ENCODE measurements at places on chromosomes 2 and 18.

DNA sequence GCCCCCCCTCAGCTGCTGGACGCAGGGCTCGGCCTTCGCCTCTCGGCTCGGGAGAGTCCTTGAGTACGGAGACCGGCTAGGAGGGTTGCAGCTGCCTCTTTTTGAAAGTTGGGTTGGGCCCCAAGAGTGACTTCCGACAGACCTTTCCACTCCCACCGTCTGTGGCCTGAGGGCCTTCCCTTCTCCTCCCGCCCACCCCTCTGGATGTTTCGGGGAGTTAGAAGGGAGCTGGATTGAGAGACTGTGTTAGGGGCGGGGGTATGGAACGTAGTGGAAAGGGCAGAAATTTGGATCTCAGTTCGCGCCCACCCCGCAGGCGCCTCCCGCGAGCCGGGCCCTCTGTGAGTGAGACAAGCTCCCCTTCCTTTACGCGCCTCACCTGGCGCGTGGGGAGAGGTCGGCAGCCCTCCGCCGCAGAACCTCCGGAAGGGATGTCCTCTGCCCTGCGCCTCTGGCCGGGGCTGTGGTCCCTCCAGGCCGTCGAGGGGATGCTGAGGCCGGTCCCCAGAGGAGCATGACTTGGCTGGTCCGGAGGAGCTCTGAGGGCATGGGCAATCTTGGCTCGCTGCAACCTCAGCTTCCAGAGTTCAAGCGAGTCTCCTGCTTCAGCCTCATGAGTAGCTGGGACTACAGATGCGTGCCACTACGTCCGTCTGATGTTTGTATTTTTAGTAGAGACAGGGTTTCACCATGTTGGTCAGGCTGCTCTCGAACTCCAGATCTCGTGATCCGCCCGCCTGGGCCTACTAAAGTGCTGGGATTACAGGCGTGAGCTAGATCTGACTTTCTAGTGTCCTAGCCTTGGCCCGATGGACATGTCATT, 15.9 kb downstream of the C2orf74 start:
- DNase-seq: no peak

- DNase-seq: no peak
Observed at GRCh38 chr2:28155086-28155485, 237.6 kb upstream of the FOSL2 start.

DNA sequence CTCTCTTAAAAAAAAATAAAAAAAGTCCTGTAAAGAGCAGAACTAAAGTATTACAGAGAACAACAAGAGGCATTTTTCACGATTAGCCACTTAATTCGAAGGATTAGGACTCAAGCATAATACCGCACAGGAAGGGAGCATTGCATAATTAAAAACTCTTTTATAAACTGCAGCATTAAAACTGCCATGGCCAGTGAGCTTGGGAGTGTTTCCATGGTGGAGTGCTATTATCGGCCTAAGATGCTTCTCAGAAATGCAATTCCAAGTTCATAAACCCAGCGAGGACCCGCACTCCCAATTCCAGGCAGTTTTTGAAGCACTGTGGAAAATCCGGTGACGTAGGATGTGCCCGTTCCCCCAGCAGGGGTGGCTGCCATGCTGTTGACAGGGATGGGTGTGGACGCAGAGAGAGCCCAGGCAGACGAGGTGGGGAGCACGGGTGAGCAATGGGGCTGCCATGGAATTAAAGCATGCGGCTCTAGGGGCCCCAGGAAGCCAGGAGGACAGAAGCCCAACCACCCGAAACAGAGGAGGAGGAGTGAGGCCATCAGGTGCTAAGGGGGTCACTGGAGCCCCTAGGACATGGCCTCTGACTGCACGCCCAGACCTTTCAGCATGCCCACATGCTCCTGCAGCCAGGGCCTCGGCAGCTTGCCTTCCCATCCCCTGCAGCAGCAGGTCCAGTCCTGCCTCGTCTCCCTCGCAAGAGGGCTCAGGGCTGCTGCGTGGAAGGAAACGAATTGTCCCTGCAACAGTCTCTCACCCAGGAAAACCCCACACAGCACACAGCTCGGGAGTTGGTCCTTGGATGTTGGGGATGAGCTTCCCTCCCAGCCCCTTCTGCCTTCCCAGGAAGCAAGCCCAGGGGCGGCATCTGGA, 233.4 kb downstream of the NDUFA10 start:
- no peak for DNase-seq

- no peak for DNase-seq
Observed at GRCh38 chr2:100852447-100852846, 32.5 kb downstream of the NPAS2 start.

DNA sequence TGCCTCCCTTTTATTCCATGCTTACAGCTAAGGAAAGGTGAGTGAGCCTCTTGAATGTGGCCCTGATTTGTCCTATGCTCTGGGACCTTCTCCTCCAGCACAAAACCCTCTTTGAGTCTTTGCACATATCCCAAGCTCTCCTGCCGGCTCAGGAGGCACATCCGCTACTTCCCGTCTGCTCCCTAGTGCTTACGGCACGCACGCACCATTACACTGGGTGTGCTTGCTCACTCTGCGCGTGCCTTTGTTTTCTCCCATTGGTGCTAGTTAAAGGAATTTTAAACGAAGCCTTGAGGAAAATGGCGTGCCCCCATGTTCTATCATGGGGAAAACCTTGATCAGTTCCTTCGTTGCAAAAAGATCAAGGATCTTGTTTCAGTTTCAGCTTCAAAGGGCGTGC, 7.9 kb upstream of the DGKD start:
- DNase-seq: no peak

- DNase-seq: no peak
Observed at GRCh38 chr2:191217580-191217979, 27.6 kb upstream of the MYO1B start.

- DNase-seq: no peak
Observed at GRCh38 chr18:14974576-14974975, 226.6 kb downstream of the ANKRD30B start.

DNA sequence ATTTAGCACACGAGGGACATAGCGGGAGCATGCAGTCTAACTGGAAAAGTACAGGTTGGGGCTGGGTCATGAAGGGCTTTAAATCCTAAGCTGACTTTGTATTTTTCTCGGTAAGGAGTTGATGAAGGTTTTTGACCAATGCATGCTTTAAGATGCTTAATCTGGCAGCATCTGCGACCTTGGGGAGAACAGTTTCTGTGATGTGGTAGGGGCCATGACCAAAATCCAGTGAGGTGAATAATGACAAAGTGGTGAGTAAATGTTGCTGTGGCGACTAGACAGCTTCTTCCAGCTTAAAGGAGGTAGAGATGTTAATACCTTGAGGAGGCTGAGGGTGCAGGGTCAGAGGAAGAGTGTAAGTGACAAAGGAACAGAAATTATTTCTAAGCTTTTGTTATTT, 174.6 kb upstream of the ALPP start:
- no peak for DNase-seq

DNA sequence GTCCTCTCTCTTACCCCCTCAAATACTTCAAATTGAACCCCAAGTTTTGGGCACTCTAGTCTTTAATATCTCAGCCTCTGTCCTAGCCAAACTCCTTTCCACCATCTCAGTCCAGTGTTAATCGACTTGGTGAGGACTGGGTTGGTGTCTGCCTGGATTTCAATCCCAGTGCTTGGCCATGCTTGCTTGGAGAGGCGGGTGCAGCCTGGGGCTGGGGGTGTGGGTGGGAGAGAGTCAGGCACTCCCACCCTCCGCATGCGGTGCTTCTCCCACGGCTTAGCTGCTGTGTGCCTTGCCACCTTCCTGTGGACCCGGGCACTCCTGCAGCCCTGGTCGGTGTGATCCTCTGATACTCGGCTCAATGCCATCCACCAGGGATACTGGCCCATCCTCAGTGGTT, 220.8 kb upstream of the HDAC4 start:
- DNase-seq: no peak

DNA sequence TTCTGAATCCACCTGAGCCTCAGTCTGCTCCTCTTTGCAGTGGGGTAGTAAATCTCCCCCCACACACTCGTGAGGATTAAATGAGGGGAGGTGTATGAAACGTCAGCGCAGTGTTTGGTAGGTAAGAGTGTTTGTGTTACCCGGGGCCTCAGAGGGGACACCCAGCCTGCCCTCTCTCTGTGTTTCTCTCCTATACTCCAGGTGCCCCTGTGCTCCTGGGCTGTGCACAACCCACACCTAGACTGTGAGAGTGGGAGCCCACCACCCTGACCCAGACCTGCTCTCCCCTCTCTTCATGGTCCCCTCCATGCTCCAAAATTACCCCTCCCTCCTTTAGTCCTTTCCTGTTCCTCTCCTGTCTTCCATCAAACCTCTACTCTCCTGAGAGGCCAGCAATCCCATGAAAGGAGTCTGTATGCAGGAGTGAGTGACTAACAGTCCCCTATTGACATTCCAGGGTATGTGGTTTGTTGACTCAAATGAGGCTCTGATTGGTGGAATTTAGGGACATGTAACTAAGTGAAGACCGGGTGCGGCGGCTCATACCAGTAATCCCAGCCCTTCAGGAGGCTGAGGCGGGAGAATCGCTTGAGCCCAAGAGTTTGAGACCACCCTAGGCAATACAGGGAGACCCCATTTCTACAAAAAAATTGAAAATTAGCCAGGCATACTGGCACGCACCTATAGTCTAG, 10.4 kb downstream of the CIB4 start:
- DNase-seq: no peak

- DNase-seq: no peak
Observed at GRCh38 chr18:34033968-34034367, 190.7 kb downstream of the NOL4 start.

GRCh38 chr2:2098458-2099167, 232.5 kb downstream of the MYT1L start:
- DNase-seq: no peak

DNA sequence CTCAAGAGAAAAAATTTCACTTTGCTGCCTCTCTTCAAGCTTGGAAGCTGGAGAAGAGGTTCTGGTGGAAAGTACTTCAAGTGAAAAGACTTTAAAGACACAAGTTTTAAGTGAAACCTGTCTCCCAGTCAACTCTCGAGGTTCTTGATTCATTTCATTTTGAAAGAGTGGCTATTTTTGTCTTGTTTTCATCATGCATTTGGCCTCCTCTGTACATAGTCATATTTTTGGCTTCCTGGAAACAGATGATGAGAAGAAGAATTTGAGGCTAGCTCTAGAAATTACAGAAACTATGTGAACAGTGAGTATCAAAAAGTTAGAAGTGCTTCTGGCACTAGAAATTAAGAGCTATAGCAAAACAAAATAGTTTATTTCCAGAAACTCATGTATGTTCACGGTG, 124.8 kb downstream of the DTNA start:
- no peak for DNase-seq

DNA sequence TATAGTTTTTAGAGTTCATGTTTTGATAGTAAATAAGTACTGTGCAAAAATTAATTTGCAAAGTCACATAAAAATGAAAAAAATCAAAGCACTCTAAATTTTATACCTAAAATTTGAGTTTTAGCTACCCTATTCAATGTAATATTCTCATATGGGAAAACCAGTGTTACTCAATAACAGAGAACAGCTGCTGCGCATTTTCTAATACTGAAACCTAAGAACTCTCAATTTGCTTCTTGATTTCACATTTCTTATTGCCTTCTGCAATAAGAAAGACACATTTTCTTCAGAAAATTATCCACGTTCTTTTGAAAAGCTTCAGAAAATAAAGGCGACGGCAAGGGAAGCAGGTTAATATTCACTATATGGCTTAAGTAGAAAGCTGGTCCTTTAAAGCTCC, 199.1 kb upstream of the CCDC150 start:
- no peak for DNase-seq

DNA sequence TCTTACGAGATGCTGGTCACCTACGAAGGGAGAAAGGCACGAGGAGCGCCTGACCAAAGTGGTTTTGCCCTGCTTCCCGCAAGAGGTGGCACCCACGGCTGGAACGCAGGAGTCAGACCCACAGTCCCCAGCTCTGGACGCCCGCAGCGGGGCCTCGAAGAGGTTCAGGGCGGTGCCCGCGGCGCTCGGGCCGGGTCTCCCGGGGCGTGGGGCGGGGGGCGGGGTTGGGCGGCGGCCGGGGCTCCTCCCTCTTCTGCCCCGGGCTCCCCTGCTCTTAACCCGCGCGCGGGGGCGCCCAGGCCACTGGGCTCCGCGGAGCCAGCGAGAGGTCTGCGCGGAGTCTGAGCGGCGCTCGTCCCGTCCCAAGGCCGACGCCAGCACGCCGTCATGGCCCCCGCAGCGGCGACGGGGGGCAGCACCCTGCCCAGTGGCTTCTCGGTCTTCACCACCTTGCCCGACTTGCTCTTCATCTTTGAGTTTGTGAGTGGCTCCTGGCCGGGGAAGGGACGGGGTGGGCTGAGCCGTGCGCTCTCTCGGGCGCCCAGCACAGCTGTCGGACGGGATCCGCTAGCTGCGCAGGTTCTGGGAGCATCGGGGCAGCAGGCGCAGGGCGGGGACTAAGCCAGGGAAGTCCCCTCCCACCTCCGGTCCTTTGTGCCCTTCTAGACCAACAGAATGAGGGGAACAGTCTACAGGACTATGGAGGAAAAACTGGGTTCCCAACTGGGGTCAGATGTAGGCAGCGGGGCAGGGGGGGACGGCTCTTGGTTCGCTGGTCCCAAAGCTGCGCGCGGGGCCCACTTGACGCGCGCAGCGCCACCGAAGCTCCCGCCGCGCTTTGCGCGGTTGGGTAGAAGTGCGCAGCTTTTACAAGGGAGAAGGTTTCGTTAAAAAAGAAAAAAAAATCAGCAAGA, at the start of gene MAL:
MAL (plus strand) TSS at position 303 of the 914 bp plus-strand sequence; CDS start at position 388, 85 bp downstream.
- no peak for DNase-seq

DNA sequence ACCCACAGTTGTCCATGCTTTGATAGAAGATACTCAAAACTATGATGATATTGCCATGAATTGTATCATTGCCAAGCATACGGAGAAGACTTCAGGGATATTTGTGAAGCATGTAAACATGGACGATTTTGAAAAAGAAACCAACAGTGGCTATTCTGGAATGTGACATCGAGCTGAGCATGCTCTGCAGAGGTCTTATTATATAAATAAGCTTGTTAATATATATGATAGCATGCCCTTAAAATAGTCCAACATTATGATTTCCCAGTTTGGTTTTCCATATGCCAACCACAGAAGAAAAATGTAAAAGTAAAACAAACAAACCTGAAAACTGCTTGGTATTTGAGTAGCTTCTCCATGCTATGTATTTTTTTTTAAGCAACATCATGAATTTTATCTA, 159.1 kb downstream of the LNPK start:
- DNase-seq: no peak

- no peak for DNase-seq
Observed at GRCh38 chr18:60122339-60122738, 222.5 kb downstream of the PMAIP1 start.

DNA sequence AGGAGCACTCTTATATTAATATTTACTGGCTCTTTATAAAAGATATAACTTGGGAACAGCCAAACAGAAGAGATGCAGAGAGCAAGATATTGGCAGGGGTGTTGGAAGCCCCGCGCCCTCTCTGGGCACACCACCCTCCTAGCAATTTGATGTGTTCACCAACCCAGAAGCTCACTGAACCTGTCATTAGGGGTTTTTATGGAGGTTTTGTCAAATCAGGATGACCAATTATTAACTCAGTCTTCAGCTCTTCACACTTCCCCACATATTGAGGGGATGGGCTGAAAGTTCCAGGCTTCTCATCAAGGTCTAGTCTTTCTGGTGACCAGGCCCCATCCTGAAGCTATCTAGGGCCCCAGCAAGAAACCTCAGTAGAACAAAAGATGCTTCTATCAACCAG, 10.9 kb upstream of the INO80D start:
- DNase-seq: no peak
